ENCODE measurements at places on chromosomes 13 and 19.
A peak's percentile ranks its signal among the peaks of the same experiment; 100 is the strongest.

GRCh38 chr19:39946532-39946931, 12.1 kb upstream of the FCGBP start:
- DNase-seq, result no peak

- no peak for DNase-seq
These were observed 259.9 kb downstream of the FOXO1 start for GRCh38 chr13:40406405-40407120.

GRCh38 chr19:40740747-40741146, 9.5 kb downstream of the ACTMAP start:
- DNase-seq, result no peak

DNA sequence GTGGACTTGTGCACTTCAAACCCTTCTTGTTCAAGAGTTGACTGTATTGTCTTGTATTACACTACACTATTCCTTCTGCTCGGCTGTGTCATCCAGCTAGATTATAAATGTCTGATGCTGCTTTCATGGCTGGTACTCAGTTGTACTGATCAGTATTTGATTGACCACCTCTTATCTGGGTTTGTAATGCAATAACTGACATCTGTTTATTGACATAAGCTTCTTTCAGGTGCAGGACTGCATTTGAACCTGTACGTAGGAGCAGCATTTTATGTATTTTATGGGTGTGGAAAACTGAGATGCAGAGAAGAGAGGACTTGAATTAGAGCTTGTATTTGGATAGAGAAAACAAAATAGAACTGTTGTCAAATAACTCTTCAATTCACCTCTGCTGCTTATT, 309.2 kb downstream of the FGF9 start:
- DNase-seq, result no peak

- DNase-seq, result no peak
These were observed 157.2 kb upstream of the OBI1 start for GRCh38 chr13:78816154-78816553.

- peak; percentile 29 for DNase-seq
These were observed 3.0 kb downstream of the LATS2 start for GRCh38 chr13:21058361-21058760.

DNA sequence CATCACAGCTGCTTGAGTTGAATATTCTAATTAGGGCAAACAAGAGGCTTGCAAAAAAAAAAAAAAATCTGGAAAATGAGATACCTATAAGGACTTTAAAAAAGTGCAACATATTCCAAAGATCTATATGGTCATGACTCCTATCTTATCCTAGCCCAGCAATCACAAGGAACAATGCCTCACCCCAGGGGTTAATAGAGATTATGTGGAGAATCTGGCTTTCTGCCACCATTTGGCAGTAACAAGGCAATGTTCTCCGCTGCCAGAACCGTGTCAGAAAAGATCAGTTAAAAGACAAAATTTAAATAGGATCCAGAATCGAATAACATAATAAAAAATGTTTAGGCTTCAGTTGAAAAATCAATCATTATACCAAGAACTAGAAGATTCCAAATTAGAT, 1643.2 kb upstream of the PRR20A start:
- DNase-seq, result no peak

DNA sequence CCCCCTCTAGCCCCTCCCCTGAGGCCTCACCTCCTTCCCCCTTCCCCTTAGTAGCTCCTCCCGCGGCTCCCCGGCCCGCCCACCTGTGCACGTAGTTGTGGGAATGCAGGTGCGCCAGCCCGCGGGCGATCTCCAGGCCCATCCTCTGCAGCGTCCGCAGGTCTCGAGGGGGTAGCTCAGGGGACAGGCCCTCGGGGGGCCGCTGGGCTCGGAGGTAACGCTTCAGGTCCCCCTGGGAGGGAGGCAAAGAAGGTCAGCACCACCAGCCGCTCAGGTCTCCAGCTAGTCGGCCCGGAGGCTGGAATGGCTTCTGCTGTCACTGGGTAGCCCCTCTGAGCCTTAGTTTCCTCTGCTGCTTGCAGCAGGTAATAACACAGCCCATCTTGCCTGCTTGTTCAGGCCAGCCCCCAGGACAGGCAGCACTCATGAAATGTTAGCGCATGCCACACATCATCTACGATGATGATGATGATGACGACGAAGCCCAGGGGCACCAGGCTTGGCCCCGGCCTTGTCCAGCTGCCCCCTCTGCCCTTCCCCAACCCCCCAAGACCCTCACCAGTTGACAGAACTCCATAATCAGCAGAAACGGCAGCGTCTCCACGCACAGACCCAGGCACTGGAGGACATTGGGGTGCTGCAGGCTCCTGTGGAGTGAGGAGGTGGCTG, 9.2 kb downstream of the LMTK3 start:
- no peak for DNase-seq

DNA sequence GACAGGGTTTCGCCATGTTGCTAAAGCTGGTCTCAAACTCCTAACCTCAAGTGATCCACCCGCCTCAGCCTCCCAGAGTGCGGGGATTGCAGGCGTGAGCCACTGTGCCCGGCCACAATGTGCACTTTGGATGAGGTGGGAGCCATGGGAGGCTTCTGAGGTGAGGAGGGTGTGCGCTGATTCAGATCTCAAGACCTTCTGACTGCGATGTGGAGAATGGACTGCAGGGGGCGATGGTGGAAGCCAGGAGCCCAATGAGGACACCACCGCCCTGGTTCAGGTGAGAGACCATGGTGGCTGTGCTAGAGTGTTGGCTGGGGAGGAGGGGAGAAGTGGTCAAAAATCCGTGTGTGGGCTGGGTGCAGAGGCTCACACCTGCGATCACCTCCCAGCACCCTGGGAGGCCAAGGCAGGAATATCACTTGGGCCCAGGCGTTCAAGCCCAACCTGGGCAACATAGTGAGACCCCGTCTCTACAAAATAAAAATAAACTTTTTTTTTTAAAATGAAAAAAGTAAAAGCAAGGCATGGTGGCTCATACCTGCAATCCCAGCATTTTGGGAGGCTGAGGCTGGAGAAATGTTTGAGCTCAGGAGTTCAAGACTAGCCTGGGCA, 5.6 kb downstream of the INAFM1 start:
- DNase-seq, result no peak

- DNase-seq, result peak; percentile 81
These were observed 209.2 kb downstream of the KCTD12 start for GRCh38 chr13:76677043-76677442.

DNA sequence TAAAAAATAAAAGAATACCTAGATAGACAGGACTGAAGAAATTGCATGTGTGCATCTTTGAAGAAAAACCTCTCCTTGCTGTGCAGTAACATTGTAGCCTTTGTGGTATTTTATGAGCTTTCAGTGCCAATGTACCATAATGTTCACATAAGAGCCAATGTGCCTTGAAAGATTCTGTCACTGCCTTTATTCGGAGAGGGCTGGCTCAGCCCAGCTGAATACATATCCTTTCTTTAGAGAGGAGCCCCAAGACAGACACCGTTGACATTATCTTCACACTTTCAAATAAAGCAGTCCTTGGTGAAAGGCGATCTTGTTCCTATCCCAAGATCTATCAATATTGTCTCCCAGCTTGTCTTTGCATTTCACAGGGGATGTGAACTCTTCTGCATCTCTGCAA, 18.5 kb upstream of the CNMD start:
- DNase-seq, result no peak

DNA sequence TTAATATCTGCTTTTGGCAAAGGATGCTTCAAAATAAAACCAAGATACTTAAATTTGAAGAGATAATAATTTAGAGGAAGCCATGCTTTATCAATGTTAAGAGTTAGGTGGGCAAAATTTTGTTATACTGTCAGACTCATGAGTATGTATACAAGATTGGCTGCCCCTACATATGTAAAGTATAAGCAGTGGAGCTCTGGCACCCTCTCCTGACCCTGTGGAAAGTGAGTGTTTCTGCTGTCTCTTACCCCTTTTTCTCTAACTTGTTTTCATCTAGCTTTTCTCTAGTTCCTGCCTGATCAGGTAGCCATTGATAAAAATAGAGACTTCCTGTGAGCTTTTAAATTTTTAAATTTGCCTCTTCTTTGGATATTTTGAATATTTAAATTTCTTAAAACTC, 710.9 kb upstream of the SPRY2 start:
- DNase-seq, result no peak

DNA sequence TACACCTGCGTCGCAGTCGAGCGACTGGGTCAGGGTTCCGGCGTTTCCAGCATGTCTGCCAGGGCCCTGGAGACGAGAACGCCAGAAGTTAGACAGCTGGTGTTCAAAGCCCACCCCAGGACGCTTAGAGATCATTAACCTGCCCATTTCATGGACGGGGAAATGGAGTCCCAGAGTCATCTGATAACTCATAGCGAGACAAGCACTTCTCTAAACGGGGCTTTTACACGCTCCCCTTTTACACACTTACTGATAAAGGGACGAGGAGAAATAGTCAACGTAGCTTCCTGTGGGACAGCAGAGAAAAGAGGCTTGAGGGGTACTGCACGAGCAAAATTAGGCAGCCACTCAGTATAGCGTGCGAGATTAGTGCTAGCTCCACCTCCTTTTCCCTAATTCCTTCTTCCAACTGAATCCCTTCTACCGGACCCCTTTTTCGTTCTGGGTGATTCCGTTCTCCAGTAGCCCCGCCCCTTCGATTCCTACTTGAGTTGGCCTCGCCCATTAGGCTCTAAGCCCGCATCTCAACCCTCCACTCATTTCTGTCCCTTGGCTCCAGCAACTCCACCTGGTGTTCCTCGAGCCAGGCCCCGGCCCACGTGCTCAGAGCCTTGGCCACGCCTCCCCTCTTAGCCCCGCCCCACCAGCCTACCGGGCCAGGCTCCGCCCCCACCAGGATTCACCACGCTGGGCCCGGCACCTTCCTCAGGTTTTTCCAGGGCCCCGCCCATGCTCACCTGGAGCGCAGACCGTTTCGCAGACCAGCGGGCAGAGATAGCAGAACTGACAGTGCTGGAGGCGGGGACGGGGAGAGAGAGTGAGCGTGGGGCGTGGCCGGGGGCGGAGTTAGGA, 3.7 kb downstream of the HRC start:
- DNase-seq, result no peak

- DNase-seq, result no peak
These were observed 25.2 kb downstream of the IGFL1 start for GRCh38 chr19:46254776-46255175.

DNA sequence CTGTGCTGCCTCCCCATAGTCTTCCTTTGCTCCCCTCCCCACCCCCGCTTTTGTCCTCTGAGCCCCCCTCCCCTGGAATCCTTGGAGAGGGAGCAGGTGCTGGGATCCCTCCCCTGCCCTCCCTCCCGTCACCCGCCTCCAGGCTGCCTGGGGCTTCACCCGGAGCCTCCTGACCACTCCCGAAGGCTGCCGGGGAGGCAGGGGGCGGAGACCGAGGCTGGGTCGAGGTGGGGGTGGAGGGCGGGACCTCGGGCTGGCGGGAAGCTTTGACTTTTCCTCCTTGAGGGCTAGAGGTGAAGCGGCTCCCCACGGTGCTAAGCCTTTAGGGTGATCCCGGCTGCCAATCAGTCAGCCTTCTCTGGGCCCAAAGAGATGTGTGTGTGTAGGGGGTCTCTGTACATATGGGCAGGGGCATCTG, 1.5 kb downstream of the KMT5C start:
- peak; percentile 75 for DNase-seq

DNA sequence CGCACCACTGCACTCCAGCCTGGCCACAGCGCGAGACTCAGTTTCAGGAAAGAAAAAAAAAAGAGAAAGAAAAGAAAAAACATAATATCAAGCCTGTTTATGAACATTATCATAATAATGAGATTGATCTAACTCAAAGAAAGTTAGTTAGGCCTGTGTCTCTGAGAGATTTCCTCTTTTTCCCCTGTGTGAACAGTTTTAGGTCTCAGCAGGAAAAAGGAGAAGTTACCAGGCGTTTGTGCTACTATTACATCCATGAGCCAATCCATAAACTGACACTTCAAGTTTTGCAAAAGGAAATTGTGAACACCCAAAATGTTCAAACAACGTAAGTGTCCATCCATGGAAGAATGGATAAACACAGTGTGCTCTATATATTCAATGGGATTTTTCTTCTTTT, 3.8 kb downstream of the TARM1 start:
- DNase-seq, result no peak

- DNase-seq, result no peak
These were observed 340.6 kb downstream of the TEX29 start for GRCh38 chr13:111661052-111661451.

DNA sequence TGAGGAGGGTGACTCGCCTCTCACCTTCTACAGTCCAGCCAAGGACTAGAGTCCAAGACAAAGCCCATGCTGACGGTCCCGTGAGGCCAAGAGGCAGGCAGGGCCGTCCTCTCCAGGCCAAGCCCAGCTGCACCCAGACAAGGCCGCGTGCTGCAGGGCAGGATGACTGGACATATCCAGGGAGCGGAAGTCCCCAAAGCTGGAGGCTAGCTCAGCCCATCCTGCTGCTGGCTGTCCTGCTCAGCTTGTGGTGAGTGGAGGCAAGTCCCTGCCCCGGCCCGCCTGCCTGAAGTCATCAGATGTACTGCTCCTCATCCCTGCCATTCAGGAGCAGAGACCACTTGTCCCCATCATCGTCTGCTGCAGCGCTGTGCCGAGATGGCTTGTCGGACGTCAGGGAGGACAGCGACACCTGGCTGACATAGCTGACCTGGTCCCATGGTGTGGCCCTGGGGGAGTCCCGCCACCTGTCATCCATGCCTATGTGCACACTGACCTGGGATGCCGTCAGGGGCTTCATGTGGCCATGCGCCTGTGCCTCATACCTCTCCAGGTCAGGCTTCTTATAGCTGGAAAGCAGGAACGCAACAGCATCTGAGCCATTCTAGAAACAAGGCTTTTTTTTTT, 72.8 kb downstream of the CCDC70 start:
- no peak for DNase-seq

DNA sequence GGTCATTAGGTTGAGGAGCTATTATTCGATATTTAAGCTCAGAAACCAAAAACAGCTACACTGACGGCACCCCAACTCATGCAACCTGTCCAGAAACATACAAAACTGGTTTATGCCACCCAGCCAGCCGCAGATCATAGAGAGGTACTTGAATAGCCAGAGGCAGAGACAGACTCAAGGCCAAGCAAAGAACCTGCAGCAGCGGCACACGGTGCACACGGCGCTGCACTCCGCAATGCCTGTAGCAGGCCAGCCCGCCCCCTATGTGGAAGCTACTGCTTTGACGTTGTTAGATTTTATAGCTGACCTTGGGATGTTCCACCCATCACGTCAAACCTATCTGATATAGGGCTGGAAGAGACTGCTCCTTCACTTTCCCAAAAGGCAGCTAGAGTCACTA, 11.9 kb upstream of the DHRS12 start:
- DNase-seq, result no peak

GRCh38 chr19:19643158-19644053, at the start of gene GMIP:
GMIP (minus strand) TSS chr19:19643657; CDS start chr19:19643529, 128 bp downstream.
- DNase-seq, result peak; percentile 68

GRCh38 chr13:81610644-81611043, 1269.7 kb upstream of the SPRY2 start:
- no peak for DNase-seq

- DNase-seq, result no peak
These were observed 57.2 kb upstream of the KLF12 start for GRCh38 chr13:74191410-74191809.
